ENCODE measurements at places on chromosomes 5 and 9.

DNA sequence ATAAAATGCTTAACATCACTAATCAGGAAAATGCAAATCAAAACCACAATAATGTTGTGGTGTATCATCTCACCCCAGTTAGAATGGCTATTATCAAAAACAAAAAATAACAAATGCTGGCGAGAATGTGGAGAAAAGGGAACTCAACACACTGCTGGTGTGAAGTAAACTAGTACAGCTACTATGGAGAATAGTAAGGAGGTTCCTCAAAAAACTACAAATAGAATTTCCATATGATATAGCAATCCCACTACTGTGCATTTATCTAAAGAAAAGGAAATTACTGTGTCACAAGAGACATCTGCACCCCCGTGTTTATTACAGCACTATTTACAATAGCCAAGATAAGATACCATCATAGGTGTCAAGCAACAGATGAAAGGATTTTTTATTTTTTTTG lies 214.5 kb upstream of the RASA1 start:
- H3K4me1 ChIP-seq = no peaks in the 10 kb centered on the region
- H3K27me3 ChIP-seq = no peaks in the 10 kb centered on the region
- no peak overlapping the region for H3K27ac ChIP-seq
- H3K4me3 ChIP-seq = no peak overlapping the region

GRCh38 chr9:120303519-120303918 lies 276.4 kb downstream of the CDK5RAP2 start:
- no peak overlapping the region for H3K27ac ChIP-seq
- no peak overlapping the region for H3K4me3 ChIP-seq
- no peaks in the 10 kb centered on the region for H3K27me3 ChIP-seq
- DNase-seq = no peak
- no peaks in the 10 kb centered on the region for H3K36me3 ChIP-seq

- no peaks in the 10 kb centered on the region for H3K36me3 ChIP-seq
- no peak overlapping the region for H3K4me3 ChIP-seq
- no peak for DNase-seq
- H3K27ac ChIP-seq = no peak overlapping the region
Observed at GRCh38 chr5:162484986-162485385, 417.4 kb downstream of the GABRG2 start.

- peaks cover 5% of the 10 kb centered on the region for H3K36me3 ChIP-seq
- no peak overlapping the region for H3K4me3 ChIP-seq
- DNase-seq = no peak
- H3K4me1 ChIP-seq = no peaks in the 10 kb centered on the region
- H3K27me3 ChIP-seq = no peaks in the 10 kb centered on the region
- no peak overlapping the region for H3K27ac ChIP-seq
Observed at GRCh38 chr9:37534901-37535300, 41.3 kb downstream of the FBXO10 start.
